ENCODE measurements at places on chromosomes 5 and 9. TPM values are rescaled to one million over a fixed set of nuclear protein-coding genes. Genes with fewer than 3 reads are reported as not detected.

PCDHGB4 gene
- total RNA-seq = 0.24 TPM

CDC37L1 gene
- total RNA-seq = 27.9 TPM

- H3K27ac ChIP-seq = no peak overlapping the region
- DNase-seq = no peak
- H3K4me3 ChIP-seq = no peak overlapping the region
- peaks cover 8% of the 10 kb centered on the region for H3K4me1 ChIP-seq
These were observed 206.8 kb downstream of the SAXO1 start for GRCh38 chr9:18826248-18826647.

ZDHHC11B gene
- 1.6 TPM for total RNA-seq

- H3K27me3 ChIP-seq = no peaks in the 10 kb centered on the region
- no peak overlapping the region for H3K27ac ChIP-seq
- no peak overlapping the region for H3K4me3 ChIP-seq
- no peaks in the 10 kb centered on the region for H3K4me1 ChIP-seq
- no peaks in the 10 kb centered on the region for H3K36me3 ChIP-seq
These were observed 316.1 kb downstream of the IRX1 start for GRCh38 chr5:3911773-3912172.

- no peak overlapping the region for H3K27ac ChIP-seq
- H3K36me3 ChIP-seq = no peaks in the 10 kb centered on the region
- no peaks in the 10 kb centered on the region for H3K27me3 ChIP-seq
- no peaks in the 10 kb centered on the region for H3K4me1 ChIP-seq
- no peak overlapping the region for H3K4me3 ChIP-seq
These were observed 291.6 kb downstream of the TLE1 start for GRCh38 chr9:81397481-81398381.

PCDHGA5 gene
- 0.29 TPM for total RNA-seq

ERBIN gene
- 107 TPM for total RNA-seq

NEURL1B gene
- total RNA-seq = 0.19 TPM

DNA sequence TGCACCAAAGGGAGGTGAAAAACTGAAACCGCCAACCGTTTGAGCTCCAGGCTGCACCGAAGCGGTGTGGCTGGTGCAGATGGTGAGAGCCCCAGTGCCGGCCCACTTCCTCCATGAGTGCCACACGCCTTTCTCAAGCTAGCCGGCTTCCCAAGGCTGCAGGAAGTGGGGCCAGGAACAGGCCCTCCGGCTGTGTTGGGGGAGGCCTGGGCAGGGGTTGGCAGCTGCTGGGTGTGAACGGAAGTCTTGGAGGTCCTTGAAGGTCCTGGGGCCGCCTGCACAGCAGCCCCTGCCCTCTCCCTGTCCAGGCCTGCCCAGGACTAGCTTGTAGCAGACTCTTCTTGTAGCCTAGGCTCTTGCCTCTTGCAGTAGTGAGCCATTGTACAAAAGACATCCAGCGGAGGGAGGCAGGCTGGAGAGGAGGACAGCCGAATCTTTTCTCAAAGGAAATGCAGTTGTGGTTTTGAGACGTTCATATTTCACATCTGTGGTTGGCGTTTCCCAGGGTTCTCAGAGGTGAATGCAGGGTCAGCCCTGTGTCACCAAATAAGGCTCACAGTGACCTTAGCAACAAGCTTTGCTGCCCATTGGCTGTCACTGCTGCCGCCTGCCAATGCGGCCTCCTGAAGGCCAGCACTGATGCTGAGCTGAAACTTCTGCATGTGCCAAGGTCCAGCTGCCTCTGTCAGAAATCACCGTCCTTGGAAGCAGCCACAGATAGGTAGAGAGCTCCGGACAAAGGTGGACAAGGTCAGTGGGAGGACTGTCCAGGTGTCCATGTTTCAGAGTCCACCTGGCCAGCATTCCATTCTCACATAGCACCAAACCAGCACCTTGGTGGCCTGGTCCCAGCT is 23.9 kb downstream of the IRF1 start:
- DNase-seq = peak; percentile 58
- peak overlapping the region; percentile 57 for H3K4me3 ChIP-seq
- H3K27ac ChIP-seq = peak overlapping the region; percentile 69
- H3K4me1 ChIP-seq = peaks cover 93% of the 10 kb centered on the region

DNA sequence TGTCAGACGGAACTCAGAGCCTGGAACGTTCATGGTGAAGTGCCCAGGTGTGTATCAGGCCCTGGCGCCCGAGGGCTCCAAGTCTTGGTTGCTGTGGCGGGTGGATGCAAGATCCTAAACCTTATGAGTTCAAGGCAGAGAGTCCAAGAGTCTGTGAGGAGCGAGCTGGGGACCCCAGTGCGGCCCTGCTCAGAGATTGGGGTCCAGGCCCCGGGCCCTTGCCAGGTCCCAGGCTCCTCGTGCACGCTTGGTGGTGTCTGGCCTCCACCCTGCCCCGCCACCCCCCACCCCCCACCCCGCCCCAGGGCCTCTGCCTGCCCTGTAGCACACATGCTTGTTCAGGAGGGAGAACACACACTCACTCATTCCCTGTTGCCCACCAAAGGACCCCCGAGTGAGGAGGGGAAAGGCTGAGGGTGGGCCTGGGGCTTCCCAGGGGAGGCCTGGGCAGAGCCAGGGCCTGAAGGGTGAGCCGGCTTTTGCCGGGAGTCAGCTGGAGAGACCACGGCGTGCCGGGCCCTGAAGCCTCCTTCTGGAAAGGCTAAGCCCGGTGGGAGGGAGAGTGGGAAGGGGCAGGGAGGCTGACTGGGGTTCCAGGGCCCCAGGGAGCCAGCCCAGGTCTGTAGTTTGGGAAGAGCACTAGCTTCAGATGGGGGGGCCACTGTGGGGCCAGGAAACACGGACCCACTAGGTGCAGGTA is 37.1 kb downstream of the FAM163B start:
- no peaks in the 10 kb centered on the region for H3K4me1 ChIP-seq
- H3K27ac ChIP-seq = no peak overlapping the region
- DNase-seq = no peak
- H3K4me3 ChIP-seq = no peak overlapping the region
- H3K36me3 ChIP-seq = no peaks in the 10 kb centered on the region

GRCh38 chr9:133987946-133988665 is 4.0 kb downstream of the VAV2 start:
- peaks cover 3% of the 10 kb centered on the region for H3K4me1 ChIP-seq
- H3K27me3 ChIP-seq = no peaks in the 10 kb centered on the region
- no peak overlapping the region for H3K4me3 ChIP-seq
- H3K27ac ChIP-seq = no peak overlapping the region
